ENCODE measurements at places on chromosomes 1 and 21. TPM values are rescaled to one million over a fixed set of nuclear protein-coding genes. Genes with fewer than 3 reads are reported as not detected.

DNA sequence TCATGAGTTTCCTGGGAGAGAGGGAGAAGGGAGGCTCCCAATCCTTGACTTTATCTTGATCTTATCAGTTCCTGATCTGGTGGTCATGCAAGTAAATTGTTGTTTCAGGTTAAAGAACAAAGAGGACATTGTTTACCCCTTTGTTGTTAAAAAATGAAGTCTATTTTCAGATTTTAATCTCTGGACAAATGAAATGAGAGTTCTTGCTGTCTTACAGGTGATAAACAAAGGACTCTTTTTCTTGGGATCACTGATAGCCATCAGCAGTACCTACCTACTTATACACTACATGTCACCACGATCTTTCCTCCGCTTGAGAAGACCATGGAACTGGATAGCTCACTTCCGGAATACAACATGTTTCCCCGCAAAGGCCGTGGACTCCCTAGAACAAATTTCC, 48.4 kb downstream of the CHML start:
- H3K27me3 ChIP-seq: no peaks in the 10 kb centered on the region
- H3K4me1 ChIP-seq: no peaks in the 10 kb centered on the region
- H3K36me3 ChIP-seq: no peaks in the 10 kb centered on the region
- no peak for DNase-seq
- no peak overlapping the region for H3K27ac ChIP-seq

PBXIP1 gene
- total RNA-seq: 114 TPM

CREG1 gene
- total RNA-seq: 80.3 TPM

AKIRIN1 gene
- 18.9 TPM for total RNA-seq

- H3K36me3 ChIP-seq: no peaks in the 10 kb centered on the region
- H3K27me3 ChIP-seq: no peaks in the 10 kb centered on the region
- H3K4me1 ChIP-seq: no peaks in the 10 kb centered on the region
- peak; percentile 76 for DNase-seq
- no peak overlapping the region for H3K4me3 ChIP-seq
These were observed 21.1 kb upstream of the EPHB2 start for GRCh38 chr1:22689505-22689904.

- no peak for DNase-seq
- H3K27me3 ChIP-seq: no peaks in the 10 kb centered on the region
- H3K4me3 ChIP-seq: no peak overlapping the region
- no peaks in the 10 kb centered on the region for H3K4me1 ChIP-seq
These were observed 49.4 kb upstream of the A3GALT2 start for GRCh38 chr1:33370301-33370700.

- H3K36me3 ChIP-seq: peaks cover 11% of the 10 kb centered on the region
- H3K4me1 ChIP-seq: peaks cover 3% of the 10 kb centered on the region
- no peak for DNase-seq
- peak overlapping the region; percentile 59 for H3K27ac ChIP-seq
- H3K4me3 ChIP-seq: no peak overlapping the region
These were observed 181.0 kb downstream of the DHRS3 start for GRCh38 chr1:12436817-12437599.

- H3K27ac ChIP-seq: no peak overlapping the region
- no peaks in the 10 kb centered on the region for H3K4me1 ChIP-seq
- no peak overlapping the region for H3K4me3 ChIP-seq
- DNase-seq: no peak
- no peaks in the 10 kb centered on the region for H3K36me3 ChIP-seq
These were observed 15.3 kb upstream of the FHAD1 start for GRCh38 chr1:15231714-15232201.

GRCh38 chr21:29419422-29419821, 120.7 kb downstream of the BACH1 start:
- no peak overlapping the region for H3K4me3 ChIP-seq
- no peak for DNase-seq
- H3K27me3 ChIP-seq: no peaks in the 10 kb centered on the region
- no peaks in the 10 kb centered on the region for H3K36me3 ChIP-seq
- no peak overlapping the region for H3K27ac ChIP-seq
- H3K4me1 ChIP-seq: no peaks in the 10 kb centered on the region

CYYR1 gene
- total RNA-seq: 0.53 TPM

DNA sequence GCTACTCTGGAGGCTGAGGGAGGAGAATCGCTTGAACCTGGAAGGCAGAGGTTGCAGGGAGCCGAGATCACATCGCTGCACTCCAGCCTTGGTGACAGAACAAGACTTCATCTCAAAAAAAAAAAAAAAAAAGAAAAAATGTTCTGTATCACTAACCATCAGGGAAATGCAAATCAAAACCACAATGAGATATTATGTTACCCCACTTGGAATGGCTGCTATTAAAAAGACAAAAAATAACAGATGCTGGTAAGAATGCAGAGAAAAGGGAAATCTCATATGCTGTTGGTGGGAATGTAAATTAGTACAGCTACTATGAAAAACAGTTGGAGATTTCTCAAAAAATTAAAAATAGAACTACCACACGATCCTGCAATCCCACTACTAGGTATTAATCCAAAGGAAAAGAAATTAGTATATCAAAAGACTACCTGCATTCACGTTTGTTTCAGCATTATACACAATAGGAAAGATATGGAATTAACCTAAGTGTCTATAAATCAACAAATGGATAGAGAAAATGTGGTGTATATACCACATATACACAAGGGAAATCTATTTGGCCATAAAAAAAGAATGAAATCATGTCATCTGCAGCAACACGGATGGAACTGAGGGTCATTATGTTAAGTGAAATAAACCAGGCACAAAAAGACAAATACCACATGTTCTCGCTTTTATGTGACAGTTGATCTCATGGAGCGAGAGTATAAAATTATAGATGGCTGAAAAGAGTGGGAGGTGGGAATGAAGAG, 62.6 kb downstream of the ABL2 start:
- H3K4me1 ChIP-seq: no peaks in the 10 kb centered on the region
- H3K36me3 ChIP-seq: no peaks in the 10 kb centered on the region
- no peaks in the 10 kb centered on the region for H3K27me3 ChIP-seq

- no peak overlapping the region for H3K27ac ChIP-seq
- no peaks in the 10 kb centered on the region for H3K36me3 ChIP-seq
- H3K27me3 ChIP-seq: no peaks in the 10 kb centered on the region
- no peak for DNase-seq
- H3K4me1 ChIP-seq: no peaks in the 10 kb centered on the region
These were observed 411.6 kb downstream of the MATN1 start for GRCh38 chr1:30311749-30312148.

DNA sequence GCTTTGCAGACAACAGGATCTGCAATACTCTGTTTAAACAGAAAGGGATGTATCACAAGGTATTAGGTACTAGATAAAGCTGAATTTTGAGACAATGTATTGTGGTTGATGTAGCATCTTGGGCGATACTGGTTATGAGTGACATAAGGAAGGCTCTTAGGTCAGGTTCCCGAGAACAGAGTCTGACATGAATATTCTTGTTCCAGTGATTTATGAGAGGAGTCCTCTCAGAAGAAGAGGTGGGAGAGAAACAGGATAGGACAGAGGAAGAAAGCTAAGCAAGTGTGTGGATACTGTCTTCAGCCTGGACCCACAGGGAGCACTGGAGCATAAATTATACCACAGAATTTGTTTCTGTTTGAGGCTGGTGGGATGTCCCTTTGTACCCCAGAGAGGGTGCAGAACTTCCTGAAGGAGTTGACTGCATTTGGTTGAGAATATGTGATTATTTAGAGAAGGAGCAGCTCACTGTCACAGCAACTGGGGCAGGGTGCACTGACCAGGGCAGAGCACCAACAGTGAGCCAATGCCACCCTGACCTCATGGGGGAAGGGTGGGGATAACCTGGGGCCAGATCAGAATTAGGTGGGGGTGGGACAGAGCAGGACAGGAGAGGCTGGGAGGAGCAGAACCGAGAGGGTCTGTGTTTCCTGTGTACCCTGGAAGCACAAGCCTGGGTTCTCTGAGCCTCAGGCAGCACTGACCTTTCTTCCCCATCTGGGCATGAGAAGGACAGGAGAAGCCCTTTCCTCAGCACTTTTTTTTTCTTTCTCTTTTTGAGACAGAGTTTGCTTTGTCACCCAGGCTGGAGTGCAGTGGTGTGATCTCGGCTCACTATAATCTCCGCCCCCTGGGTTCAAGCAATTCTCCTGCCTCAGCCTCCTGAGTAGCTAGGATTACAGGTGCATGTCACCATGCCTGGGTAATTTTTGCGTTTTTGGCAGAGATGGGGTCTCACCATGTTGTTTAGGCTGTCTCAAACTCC, 36.3 kb upstream of the SLC6A9 start:
- H3K4me3 ChIP-seq: no peak overlapping the region
- no peak overlapping the region for H3K27ac ChIP-seq
- peaks cover 8% of the 10 kb centered on the region for H3K4me1 ChIP-seq
- no peak for DNase-seq

BARHL2 gene
- total RNA-seq: not detected

DNA sequence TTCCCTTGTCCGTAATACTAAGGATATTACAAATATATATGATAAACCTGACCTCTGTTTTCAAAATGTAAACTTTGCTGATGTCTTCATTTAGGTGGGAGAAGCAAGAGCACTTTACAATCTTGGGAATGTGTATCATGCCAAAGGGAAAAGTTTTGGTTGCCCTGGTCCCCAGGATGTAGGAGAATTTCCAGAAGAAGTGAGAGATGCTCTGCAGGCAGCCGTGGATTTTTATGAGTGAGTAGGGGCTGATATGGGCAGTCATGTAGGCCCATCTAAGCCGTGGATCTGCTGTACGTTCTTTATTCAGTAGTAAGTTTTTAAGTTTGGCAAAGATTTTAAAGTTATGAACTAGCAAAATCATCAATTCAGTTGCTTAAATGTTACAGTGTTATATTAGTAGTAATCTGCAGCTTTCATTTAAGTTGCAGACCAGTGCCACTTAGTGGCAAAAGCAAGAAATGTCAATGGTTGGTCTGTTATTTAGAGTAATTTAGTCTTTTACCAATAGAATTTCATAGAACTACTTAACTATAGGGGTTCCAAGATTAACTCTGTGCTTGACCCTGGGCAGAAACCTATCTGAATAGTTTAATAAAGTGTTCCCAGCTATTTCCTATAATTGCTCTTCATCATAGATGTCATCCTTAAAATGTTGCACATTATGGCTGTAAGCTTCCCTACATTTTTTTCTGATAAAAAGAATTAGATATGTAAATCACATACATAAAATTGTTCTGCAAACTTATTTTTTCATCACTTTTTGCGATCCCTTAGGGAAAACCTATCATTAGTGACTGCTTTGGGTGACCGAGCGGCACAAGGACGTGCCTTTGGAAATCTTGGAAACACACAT, 21.3 kb downstream of the GPSM2 start:
- no peaks in the 10 kb centered on the region for H3K36me3 ChIP-seq
- H3K27ac ChIP-seq: no peak overlapping the region
- no peaks in the 10 kb centered on the region for H3K4me1 ChIP-seq
- DNase-seq: no peak
- H3K4me3 ChIP-seq: no peak overlapping the region

GRCh38 chr1:74790453-74790852, 57.5 kb downstream of the TYW3 start:
- no peaks in the 10 kb centered on the region for H3K4me1 ChIP-seq
- no peak for DNase-seq
- no peak overlapping the region for H3K27ac ChIP-seq
- no peak overlapping the region for H3K4me3 ChIP-seq
- H3K27me3 ChIP-seq: no peaks in the 10 kb centered on the region
- no peaks in the 10 kb centered on the region for H3K36me3 ChIP-seq

WNT4 gene
- 1.6 TPM for total RNA-seq

DNA sequence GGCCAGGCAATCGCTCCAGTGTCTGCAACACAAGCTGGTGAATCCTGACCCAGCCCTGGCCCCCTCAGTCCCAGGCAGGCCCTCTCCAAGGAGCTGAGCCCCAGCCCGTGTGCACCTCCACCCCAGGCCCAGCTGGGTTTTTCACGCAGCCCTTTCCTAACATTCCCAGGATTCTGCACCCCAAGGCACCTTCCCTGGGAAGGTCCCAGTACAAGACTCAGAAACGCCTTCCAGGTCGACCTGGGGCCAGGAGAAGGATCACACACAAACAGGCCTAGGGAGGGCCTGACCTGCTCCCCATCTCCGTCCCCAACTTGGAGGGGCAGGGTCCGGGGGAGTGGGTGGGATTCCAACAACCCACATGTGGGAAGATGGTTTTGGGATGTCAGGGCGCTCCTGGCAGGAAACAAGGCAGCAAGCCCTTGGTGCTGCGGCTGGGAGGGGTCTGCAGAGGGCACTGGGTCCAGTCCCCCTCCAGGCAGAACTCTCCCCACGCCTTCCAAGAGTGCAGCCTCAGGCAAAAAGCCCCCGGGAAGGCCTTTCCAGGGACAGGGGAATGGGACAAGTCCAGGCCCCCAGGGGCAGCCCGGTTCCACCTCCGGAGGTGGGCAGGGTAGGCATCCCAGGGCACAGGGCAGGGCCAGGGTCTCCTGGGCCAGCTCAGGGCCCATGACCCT, 58.3 kb downstream of the KCNAB2 start:
- H3K4me3 ChIP-seq: no peak overlapping the region
- H3K27ac ChIP-seq: no peak overlapping the region
- no peaks in the 10 kb centered on the region for H3K36me3 ChIP-seq
- H3K27me3 ChIP-seq: no peaks in the 10 kb centered on the region

- no peaks in the 10 kb centered on the region for H3K36me3 ChIP-seq
- DNase-seq: no peak
- no peak overlapping the region for H3K4me3 ChIP-seq
These were observed 52.0 kb upstream of the COL11A1 start for GRCh38 chr1:103160281-103160680.

MRPL39 gene
- total RNA-seq: 16.6 TPM

- no peak overlapping the region for H3K4me3 ChIP-seq
- no peaks in the 10 kb centered on the region for H3K27me3 ChIP-seq
These were observed 28.5 kb downstream of the NIBAN1 start for GRCh38 chr1:184945678-184946412.

- no peaks in the 10 kb centered on the region for H3K36me3 ChIP-seq
- H3K27ac ChIP-seq: no peak overlapping the region
- H3K4me1 ChIP-seq: no peaks in the 10 kb centered on the region
- no peak for DNase-seq
- H3K27me3 ChIP-seq: no peaks in the 10 kb centered on the region
- no peak overlapping the region for H3K4me3 ChIP-seq
These were observed 719.0 kb downstream of the RWDD3 start for GRCh38 chr1:95953015-95953414.

- H3K27me3 ChIP-seq: no peaks in the 10 kb centered on the region
- no peaks in the 10 kb centered on the region for H3K4me1 ChIP-seq
- no peak overlapping the region for H3K4me3 ChIP-seq
- no peak for DNase-seq
These were observed 93.9 kb upstream of the ADGRL2 start for GRCh38 chr1:81706650-81707435.

VASH2 gene
- total RNA-seq: 1.7 TPM

GRCh38 chr1:44219301-44219626, 6.0 kb downstream of the DMAP1 start:
- H3K27me3 ChIP-seq: no peaks in the 10 kb centered on the region
- peaks cover 48% of the 10 kb centered on the region for H3K36me3 ChIP-seq
- no peaks in the 10 kb centered on the region for H3K4me1 ChIP-seq
- no peak for DNase-seq
- no peak overlapping the region for H3K27ac ChIP-seq
- H3K4me3 ChIP-seq: no peak overlapping the region

PGLYRP4 gene
- total RNA-seq: not detected

DNA sequence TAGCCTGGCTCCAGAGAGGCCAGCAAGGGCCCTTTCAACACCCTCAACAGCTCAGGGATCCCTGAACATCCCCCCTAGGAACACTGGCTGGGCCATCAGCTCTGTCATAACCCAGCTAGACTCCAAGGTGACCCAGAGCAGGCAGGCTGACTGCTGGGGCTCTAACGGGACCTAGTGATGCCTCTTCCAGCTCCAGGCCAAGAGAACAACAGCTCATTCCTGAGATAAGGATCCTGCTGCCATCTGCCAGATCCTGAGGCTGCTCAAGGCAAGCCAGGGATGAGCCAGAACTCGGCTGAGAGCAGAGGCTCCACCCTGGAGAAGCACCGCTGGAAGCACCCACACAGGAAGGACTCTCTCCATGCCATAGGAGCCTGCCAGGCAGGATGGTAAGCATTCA, 2.0 kb downstream of the VSIG8 start:
- no peak for DNase-seq
- H3K27me3 ChIP-seq: no peaks in the 10 kb centered on the region
- H3K27ac ChIP-seq: no peak overlapping the region
- H3K4me1 ChIP-seq: no peaks in the 10 kb centered on the region
- no peaks in the 10 kb centered on the region for H3K36me3 ChIP-seq

PADI3 gene
- total RNA-seq: not detected

All from Peyer's patch (tissue), 4 donors.